ENCODE measurements at places on chromosomes 13 and 19.

GRCh38 chr13:31638577-31638976, 100.7 kb upstream of the RXFP2 start:
- no peak for DNase-seq

DNA sequence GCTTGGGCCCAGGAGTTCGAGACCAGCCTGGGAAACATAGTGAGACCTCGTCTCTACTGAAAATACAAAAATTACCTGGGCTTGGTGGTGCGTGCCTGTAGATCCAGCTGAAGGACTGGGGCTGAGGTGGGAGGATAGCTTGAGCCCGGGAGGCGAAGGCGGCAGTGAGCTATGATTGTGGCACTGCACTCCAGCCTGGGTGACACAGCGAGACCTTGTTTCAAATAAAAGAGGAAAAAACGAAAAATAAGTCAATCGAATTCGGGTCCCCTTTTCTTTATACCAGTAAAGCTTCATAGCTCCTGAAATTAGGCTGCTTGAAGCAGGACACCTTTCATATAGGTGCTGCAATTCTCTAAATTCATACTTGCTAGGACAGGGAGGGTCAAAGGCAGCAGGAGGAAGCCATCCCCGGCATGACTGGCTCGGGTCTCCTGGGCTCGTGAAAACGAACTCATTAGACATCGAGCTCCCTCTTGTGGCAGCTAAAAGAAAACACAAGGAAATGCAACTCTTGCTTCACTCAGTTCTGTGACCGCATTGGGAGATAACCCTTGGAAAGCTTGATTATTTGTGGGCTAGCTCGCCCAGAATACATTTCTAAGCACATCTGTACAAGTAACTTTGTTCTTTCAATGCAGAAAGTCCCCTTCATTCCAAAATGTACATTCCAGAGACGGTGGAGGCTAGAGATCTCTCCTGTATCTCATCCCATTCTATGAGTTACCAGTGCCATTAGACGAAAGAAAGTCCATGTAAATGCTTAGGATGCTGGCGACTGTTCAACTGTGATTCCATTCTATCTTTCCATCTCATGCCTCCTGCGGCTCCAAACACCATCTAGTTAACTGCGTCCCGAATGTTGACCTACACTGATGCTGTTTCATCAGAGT, 16.8 kb downstream of the FPR2 start:
- peak; percentile 44 for DNase-seq

DNA sequence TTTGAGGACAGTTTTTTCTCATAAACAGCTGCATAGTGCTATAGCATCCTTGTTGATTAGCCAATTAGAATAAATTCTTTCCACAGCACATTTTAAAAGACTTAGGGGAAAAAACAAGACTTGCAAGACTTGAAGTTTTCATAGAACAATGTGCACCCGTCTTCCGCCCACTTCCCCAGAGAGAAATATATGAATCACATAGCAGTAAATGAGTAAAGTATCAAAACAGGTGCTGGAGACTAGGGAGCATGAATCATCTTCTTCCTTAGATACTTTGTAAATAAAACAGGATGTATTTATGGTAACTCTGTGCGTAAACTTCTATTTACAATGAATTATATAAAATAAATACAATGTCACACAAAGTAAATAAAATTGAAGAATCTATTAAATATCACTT, 75.1 kb downstream of the COL4A2 start:
- DNase-seq = no peak

DNA sequence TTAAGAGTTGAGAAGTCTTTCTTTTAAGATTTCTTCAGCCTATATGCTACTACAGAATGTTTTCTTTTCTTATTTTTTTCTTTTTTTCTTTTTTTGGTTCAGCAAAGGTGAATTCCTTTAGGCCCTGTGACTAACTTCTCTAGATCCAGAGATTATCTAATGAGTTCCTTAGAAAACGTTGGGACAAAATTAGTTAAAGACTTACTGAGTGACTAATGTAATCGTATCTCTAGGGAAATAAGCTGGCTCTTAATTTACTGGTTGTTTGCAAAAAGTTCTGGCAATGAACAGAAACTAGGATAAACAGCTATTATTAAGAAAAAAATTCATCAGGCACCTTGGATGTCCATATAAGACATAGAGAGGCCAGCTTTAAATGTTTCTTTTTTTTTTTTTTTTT, 30.7 kb upstream of the CSNK1A1L start:
- DNase-seq = no peak

DNA sequence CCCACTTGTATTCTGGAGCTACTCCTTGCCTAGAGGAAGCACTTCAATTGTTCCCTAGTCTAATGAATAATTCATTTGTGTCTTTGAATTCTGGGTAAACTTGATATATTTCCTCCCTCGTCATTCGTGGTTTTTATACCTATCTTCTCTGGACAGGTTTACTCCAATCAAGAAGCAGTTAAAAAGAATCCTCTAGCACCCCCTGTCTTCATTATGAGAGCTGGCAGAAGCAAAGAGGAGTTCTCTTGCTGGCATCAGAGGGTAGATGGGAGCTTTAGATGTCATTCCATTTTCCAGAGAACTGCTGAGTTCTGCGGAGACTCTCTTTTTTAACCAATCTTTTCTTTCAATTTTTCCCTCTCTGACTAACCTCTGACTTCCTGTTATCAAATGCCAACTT, 627.7 kb downstream of the FGF9 start:
- DNase-seq = no peak

DNA sequence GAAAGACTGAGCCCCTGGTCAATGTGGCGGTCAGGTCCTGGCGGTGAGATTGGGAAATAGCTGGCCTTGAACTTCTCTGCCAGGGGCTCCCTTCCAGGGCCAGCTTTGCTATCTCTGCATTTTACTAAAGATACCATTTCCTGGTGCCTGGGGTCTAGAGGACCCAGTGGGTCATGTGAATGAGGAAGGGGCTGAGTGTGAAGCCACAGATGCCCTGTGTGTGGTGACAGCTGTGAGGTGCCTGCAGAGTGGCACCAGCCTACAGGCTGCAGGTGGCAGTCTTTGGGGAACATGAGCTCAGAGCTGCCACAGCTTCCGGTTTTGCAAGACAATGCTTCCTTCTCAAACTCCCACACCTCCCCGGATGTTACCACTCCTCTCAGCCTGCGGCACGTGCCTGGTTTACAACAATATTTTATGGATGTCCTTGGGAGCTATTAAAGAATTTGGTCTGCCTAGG, 5.2 kb upstream of the MLNR start:
- DNase-seq = peak; percentile 34

Data from activated T-cell treated with anti-CD3 and anti-CD28 coated beads, Interleukin-2, amount 50 U/mL, for 72 hours (primary cell).